ENCODE measurements at places on chromosomes 3 and 15. TPM values are rescaled to one million over a fixed set of nuclear protein-coding genes. Genes with fewer than 3 reads are reported as not detected.

DNA sequence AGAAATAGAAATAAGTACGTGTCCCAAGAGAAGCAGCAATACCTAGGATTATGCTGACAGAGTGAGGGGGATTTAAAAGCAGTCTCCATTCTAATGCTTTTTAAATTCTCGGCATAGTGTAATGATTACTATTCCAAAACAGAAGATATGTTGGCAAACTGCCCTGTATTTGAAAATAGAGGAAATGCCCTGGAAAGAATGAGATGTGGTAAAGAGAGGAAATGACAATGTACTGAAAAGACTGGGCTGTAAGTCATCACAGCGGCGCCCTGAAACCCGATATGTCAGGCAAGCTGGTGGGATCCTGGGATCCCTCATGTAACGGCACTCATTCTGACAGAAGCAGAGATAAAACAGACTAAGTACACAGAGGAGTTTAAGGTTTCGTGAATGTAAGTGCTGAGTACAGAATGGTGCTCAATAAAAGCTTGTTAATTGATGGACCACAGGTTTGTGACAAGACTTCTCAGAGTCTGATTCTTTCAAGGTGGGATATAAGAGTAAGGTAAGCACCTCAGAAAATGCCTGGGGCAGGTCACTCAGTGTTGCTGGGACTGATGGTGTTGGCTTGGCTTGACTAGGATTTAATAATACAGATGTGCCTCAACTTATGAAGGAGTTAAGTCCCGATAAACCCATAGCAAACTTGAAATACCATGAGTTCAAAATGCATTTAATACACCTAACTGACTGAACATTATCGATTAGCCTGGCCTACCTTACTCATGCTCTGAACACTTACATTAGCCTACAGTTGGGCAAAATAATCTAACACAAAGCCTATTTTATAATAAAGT, 91.4 kb downstream of the NFKBIZ start:
- H3K4me3 ChIP-seq: no peak overlapping the region
- H3K4me1 ChIP-seq: no peaks in the 10 kb centered on the region
- peak; percentile 78 for DNase-seq
- H3K36me3 ChIP-seq: no peaks in the 10 kb centered on the region

- no peaks in the 10 kb centered on the region for H3K27me3 ChIP-seq
- H3K4me1 ChIP-seq: no peaks in the 10 kb centered on the region
- H3K27ac ChIP-seq: no peak overlapping the region
- no peak overlapping the region for H3K4me3 ChIP-seq
These were observed 27.1 kb upstream of the GALNT15 start for GRCh38 chr3:16147220-16147994.

DNA sequence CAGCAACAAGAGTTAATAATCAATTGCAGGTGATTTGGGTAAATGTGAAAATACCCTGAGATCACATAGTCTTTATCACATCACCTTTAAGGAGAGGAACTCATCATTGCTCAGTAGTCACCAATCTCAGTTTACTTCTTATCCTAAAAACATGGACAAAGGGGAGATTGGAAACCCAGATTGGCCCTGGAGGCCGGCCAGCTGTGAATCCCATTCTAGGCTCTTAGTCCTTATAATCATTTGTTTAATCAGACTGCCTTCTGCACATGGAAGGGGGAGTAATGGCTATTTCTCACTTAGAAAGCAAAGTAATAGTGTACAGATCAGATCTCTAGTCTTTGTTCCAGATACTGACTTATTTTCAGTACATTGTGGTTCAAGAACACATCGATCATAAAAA, 37.2 kb upstream of the CPB1 start:
- H3K36me3 ChIP-seq: no peaks in the 10 kb centered on the region
- no peaks in the 10 kb centered on the region for H3K27me3 ChIP-seq
- no peaks in the 10 kb centered on the region for H3K4me1 ChIP-seq

GRCh38 chr3:38644016-38644661, 5.3 kb downstream of the SCN5A start:
- H3K36me3 ChIP-seq: no peaks in the 10 kb centered on the region
- no peak overlapping the region for H3K27ac ChIP-seq
- no peak for DNase-seq
- no peaks in the 10 kb centered on the region for H3K4me1 ChIP-seq
- H3K27me3 ChIP-seq: no peaks in the 10 kb centered on the region
- H3K4me3 ChIP-seq: no peak overlapping the region

Gene GPR62
- polyA plus RNA-seq: not detected

Gene CLPX
- polyA plus RNA-seq: 19.8 TPM
